Renal cortex interstitium (tissue), 15 donors: ENCODE measurements at places on chromosomes 3 and 15.
A peak's percentile ranks its signal among the peaks of the same experiment; 100 is the strongest.

DNA sequence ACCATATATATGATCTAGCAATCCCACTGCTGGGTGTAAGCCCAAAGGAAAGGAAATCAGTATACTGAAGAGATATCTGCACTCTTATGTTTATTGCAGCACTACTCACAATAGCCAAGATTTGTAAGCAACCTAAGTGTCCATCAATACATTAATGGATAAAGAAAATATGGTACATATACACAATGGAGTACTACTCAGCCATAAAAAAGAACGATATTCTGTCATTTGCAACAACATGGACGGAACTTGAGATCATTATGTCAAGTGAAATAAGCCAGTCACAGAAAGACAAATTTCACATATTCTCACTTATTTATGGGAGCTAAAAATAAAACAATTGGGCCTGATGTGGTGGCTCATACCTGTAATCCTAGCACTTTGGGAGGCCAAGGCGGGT lies 21.9 kb upstream of the ARNT2 start:
- no peak for DNase-seq

DNA sequence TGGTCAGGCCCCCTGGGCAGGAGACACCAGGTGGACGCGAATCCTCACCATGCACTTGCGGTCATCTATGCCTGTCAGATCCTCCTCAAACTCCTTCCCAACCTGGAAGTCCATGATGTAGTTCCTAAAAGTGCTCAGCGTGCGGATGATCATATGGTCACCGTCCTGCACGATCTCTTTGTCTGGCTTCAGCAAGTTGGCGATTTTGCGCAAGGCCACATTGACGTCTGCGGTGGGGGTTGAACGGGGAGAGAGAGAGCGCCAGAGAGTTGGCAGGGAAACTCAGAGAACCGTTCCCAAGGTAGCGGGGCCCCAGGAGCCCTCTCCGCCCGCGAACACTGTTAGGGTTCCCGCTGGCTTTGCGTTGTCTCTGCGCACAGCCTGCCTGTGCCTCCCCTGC lies 809 bp downstream of the RBP1 start:
- DNase-seq: peak; percentile 55

- DNase-seq: no peak
Measured at GRCh38 chr3:154251610-154252009, 72.7 kb downstream of the DHX36 start.

DNA sequence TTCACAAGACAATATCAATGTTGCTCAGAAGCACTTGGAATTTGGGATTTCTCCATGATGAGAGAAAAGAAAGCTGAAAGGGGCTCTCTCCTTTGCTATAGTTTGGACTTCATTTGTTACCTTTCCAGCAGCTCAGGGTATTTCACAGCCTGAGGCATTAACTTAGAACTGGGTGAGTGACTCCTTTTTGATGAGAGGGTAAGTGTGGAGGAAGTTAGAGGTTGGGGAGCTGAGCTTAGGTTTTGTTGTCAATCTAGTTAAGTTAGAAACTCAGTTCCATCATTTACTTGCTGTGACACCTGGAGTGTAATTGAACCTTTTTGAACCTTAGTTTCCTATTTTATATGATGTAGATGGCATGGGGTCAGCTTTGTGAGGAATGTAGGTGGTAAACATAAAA lies 359.1 kb downstream of the PDCD6IP start:
- no peak for DNase-seq

- DNase-seq: peak; percentile 87
Measured at GRCh38 chr3:177516158-177517011, 319.1 kb upstream of the TBL1XR1 start.

GRCh38 chr15:63369296-63369695 lies 12.3 kb downstream of the CA12 start:
- no peak for DNase-seq

- DNase-seq: no peak
Measured at GRCh38 chr15:28026221-28026620, 72.9 kb downstream of the OCA2 start.

DNA sequence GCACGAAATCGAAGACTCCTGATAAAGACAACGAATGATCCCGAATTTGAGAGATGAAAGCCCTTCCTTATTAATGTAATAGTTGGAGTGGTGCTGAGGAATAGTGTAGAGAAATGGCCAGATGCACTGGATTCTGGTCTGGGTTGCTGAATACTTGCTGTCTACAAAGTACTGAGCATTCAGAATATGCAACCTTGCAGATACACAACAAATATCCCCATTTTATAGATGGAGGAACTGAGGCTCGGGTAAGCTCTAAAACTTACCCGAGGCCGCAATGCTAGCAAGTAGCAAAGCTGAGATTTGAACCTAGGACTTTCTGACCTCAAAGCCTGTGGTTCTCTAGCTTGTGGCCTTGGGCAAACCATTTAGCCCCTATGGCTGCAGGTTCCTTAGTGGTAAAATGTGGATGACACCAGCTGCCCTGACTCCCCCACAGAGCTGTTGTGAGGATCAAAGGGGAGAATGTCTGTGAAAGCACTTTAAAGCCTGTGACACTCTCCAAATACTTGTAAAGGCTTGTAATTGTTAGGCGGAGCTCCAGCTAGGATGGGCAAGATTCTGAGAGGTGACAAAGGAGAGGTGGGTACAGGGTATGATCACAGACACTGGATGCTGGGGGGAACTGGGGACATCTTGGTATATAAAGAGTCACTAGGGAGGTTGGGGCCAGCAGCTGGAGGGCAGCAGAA lies 39.8 kb downstream of the FOXB1 start:
- no peak for DNase-seq

- no peak for DNase-seq
Measured at GRCh38 chr3:141294301-141294700, 62.7 kb downstream of the PXYLP1 start.

DNA sequence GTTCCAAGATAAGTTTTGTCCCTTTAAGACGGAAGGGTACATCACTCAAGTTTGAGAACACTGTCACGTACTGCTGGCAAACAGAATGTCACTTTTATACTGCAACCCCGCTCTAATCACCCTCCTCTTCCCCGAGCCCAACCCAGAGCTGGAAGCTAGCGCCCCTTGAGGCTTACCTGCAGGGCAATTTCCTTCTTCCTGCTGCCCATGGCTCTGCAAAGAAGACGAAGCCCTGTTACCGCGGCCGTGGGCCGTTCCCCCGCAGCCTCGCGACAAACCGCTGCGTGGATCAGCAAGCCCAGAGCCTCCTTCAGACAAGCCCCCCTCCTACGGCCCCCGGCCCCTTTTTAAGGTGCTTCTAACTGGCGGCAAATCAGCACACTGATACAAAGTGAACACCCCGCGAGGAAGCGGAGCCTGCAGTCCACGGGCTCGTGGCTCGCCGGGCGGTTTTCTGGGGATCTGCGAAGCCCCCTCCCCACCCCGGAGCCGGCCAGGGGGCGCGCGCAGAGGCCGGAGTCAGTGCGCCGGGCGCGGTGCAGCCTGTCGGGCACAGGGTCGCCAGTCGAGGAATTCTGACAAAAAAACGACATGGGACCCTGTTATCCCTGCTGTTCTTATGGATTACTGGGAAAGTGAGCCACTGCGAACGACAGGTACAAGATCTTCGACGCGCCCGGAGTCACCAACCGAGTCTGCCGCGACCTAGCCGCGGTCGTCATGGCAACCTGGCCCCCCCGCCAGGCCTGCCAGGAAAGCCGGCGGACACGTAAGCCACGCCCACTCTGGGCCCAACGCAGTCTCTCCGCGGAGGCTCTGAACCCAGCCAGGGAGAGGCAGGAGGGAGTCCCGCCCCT lies at the start of gene NME9:
TSS of gene NME9 (minus strand) at position 725 of the 857 bp plus-strand sequence. CDS start at position 209, 516 bp downstream.
- DNase-seq: peak; percentile 82

DNA sequence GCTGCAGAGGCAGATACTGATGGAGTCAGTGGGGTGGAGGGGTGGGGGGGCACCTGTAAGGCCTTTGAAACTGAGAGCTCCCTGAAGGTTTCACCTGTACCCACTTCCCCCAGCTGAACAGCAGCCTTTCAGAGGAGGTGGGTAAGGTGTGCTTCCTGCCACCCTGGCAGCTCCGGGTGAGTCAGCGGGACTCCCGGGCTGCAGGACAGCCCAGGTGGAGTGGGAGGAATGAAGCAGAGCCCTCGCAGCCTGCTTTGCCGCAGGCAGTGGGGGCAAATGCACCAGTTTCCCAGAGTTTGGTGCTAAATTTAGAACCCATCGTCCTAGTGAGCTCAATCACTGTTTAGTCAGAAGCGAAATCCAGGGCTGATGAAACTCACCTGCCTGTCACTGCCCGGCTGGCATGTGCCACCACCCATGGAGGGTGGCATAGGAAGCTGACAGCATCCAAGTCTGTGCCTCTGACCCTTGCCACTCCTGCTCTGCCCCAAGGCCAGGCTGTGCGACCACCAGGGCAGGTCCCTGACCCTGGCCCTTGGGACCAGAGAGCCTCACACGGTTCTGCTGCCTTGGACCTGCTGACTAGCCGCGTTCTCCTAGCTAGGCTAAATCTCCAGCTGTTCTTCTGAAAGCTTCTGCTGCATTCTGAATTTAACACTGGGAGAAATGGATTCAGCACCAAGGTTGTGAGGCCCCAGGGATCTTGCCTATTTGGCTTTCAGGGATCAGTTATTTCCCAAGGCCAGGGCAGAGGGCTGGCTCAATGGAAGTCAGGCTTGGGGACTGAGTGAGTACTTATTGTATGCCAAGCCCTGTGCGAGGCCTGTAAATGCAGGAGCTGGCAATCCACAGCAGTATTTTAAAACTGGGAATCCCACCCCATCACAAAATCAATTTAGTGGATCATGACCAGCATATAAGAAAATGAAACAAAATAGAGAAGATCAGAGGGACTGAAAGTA lies 67.3 kb upstream of the RASGRF1 start:
- no peak for DNase-seq

DNA sequence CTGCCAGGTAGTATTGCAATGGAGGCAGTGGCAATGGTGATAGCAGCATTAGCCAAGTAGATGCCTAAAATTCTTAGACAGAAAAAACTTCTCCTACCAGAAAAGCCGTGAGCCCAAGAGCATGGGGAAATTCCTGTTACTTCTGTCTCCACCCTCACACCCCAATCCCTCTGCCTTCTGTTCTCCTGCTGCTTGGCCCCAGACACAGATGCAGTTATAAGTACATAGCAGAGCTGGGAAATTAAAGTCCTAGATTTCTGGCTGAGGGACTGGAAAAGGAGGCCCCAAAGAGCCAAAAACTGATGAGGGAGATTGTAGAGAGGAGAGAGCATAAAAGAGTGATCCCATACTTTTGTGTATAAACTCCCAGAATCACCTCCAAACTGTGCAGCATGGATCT lies 166.9 kb downstream of the SMAD6 start:
- DNase-seq: no peak

DNA sequence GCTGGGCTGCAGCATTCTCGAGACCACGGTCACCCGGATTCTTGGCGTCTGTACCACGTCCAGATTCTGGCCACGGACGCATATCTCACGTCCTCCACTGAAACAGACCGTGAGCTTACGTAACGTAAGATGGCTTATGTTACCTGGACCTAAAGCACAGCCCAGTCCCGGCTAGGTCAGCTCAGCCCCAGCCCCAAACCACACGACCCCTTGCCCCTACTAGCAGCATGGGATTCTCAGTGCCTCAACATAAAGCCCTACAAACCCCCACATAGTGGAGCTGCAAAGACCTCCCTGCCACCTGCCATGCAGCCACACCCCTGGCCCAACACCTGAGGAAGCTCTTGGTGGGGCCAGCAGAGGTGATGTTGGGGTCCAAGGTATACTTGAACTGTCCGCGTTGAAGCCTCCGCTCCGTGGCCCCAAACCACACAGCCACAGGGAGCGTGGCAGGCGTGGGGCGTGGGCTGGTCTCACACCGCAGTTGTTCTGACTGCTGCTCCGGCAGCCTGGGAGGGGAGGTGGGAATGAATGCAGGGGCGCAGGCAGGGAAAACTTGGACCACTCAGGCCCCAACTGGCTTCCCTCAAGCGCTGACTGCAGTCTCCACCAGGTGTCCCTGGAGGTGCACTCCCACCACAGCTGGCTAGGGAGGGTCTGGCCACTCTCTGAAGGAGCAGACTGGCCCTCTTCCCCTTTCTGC lies 14.5 kb downstream of the PLXNB1 start:
- DNase-seq: no peak

- DNase-seq: no peak
Measured at GRCh38 chr15:58247855-58248842, 110.0 kb downstream of the AQP9 start.

DNA sequence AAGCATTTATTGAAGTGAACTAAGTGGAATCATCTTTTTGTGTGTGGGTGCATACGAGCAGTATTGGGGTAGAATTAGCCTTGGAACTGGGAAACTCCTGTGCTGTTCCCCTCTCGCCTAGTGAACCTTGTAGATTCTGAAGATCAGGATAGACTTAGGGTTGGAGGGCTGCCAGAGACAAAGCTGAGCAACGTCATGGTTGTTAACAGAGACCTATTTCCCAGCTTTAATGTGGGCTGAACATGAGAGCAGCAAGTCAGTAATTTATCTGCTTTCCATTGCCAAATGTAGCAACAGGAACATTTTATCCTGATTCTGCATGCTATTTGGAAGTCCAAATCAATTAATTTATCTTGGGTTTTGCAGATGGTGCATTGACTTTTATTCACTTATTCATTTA lies 246.6 kb downstream of the IL20RB start:
- no peak for DNase-seq

GRCh38 chr3:72231439-72232196 lies 446.7 kb upstream of the PROK2 start:
- DNase-seq: no peak
